HFFc6 (cell line): ENCODE measurements at places on chromosomes 3 and 15. TPM values are rescaled to one million over a fixed set of nuclear protein-coding genes. Genes with fewer than 3 reads are reported as not detected.

The SCAANT1 gene
- total RNA-seq: not detected in 3 replicates

The SH2D7 gene
- total RNA-seq: not detected in 2 replicates

The TRH gene
- not detected in 3 replicates for total RNA-seq

The GABRB3 gene
- total RNA-seq: 0.92 to 5.2 TPM (median 5.0 TPM) in 3 replicates

The DNAJA4 gene
- total RNA-seq: 0.15 to 0.72 TPM (median 0.48 TPM) in 3 replicates

The RYR3 gene
- total RNA-seq: not detected in 3 replicates

The CILP gene
- 0.05 TPM in 1 of 3 replicates, not detected in the others for total RNA-seq

The GABRR3 gene
- total RNA-seq: not detected in 3 replicates

The SLC24A5 gene
- total RNA-seq: not detected in 2 replicates

The RASGRF1 gene
- total RNA-seq: 0.11 to 0.16 TPM in 2 of 3 replicates, not detected in the other

The ATP8B4 gene
- total RNA-seq: 0.34 to 0.81 TPM (median 0.58 TPM) in 3 replicates

The CLDN11 gene
- 3.0 to 70.6 TPM (median 3.5 TPM) in 3 replicates for total RNA-seq

The CTXN2 gene
- not detected in 3 replicates for total RNA-seq
